ENCODE measurements at places on chromosomes 2 and 18.

DNA sequence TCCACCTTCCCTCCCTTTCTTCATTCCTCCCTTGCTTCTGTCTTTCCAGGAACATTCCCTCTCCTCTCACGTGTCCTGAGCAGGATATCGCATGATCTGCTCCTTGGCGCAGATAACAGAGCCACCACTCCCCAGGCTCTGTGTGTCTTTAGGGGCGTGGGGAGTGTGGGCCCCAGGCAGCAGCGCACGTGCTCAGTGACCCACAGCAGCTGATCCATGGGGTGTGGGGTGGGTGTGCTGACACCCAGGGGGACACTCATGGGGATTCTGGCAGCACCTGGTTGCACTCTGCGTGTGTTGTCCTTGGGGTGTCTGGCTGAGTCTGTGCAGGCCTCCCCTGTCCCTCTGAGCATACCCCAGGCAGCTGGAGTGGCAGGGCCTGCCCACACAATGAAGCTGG is 9.9 kb upstream of the FOSL2 start:
- no peak for DNase-seq

- DNase-seq: no peak
These were observed 155.6 kb downstream of the FSIP2 start for GRCh38 chr2:185894223-185894622.

GRCh38 chr2:38432820-38433606 is 55.9 kb upstream of the ATL2 start:
- DNase-seq: no peak

DNA sequence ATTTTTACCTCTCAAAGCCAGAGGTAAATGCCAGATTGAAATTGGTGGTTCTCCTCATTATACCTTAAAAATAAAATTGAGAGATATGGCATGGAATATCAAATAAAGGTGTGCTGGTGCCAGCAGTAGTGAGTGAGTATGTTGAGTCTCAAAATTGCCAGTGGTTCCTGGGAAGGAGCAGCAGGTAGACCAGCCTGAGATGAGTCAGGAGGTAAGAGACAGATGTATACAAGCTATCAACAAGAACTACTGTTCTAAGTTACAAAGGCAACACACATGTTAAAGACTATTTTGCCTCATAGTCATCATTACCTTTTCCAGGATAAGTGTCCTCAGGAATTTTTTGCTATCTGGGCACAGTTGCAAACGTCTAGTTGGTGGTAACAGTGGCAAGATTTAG is 1.3 kb upstream of the UPP2 start:
- no peak for DNase-seq

- no peak for DNase-seq
These were observed 83.1 kb downstream of the FAM210A start for GRCh38 chr18:13643261-13643751.

DNA sequence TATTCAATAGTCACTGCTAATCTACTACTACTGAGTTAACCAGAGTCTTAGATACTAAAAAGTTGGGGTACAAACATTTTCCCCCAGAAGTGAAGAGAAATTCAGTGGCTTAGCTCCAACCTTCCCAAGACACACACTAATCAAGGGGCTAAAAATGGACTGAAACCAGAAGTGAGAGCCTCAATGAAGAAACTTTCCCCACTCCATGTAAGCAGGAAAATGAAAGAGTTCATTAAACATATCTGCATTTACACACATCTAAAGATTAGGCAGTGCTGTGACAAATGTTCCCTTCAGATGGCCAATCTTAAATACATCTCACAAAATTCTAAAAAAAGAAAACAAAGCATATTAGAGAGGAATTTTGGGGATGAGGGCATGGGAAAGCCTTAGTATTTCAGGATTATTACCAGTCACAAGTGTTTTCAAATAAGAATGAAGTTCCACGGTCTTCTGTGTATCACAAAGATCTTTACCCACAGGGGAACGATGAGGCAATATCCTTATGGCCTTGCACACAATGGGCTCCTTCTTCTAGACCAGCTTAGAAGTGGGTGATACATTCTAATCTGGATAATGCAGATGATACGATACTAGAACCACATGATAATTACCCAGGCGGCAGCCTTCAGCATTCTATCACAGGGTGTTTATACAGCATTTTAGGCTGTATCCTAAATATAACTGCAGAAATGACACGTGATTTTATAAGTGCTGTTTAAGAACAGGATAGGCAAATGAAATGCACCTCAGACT is 17.1 kb downstream of the ANKRD44 start:
- peak; percentile 62 for DNase-seq

- DNase-seq: no peak
These were observed 492.9 kb upstream of the ZEB2 start for GRCh38 chr2:145012806-145013205.

DNA sequence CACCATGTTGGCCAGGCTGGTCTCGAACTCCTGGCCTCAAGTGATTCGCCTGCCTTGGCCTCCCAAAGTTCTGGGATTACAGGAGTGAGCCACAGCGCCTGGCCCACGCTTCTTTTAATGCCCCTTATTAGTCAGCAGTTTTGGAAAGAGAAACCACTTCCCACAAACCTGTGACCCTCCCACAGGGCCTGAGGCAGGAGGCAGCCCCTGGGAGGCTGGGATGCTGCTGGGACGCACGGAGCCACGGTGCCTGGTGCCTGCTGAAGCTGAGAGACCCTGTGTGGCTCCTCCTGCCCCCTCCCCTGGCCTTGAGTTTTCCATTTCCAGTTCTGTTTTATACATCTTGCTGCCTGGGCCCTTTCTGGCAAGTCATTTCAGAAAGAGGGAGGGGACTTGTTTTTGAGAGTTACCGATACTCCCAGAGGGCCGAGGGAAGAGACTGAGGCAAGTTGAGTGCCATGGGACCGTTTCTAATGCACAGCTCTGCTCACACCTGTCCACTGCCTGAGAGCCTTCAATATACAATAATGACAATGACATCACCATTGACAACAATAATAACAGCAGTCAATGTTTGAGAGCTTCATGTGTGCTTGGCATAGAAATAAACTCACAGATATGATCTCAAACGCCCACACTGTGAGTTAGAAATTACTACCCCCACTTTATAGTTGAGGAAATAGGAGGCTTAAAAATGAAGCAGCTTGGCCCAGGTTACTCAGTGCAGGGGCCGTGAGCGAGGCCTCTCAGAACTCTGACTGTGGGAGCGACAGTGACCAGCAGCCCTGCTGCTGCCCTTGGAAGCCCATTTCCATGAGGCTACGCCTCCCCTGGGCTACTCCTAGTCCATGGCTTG is 78.1 kb upstream of the YWHAQ start:
- DNase-seq: no peak
